ENCODE measurements at places on chromosomes 12 and 14. TPM values are rescaled to one million over a fixed set of nuclear protein-coding genes. Genes with fewer than 3 reads are reported as not detected.

The CSAD gene
- total RNA-seq = 68.0 TPM

The PTGDR gene
- 0.12 TPM for total RNA-seq

The HRK gene
- total RNA-seq = 0.25 TPM

DNA sequence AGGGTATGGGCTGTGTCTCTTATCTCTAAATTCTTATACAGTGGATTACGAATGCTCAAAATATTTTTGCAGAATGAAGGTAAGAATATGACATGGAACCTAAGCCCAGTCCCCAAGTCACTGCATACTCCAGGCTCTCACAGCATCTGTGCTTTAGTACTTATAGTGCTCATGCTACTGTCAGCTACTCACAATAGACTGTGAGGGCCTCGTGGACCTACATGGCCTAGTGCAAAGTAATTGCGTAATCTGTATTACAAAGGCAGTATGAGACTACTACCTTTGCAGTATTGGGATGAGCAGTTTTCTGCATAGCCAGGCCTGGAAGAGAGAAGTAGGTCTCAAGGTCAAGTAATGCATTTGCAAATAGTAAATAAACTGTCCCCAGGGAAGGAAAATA is 27.9 kb downstream of the VWF start:
- peaks cover 6% of the 10 kb centered on the region for H3K27me3 ChIP-seq
- H3K36me3 ChIP-seq = no peaks in the 10 kb centered on the region
- H3K4me1 ChIP-seq = no peaks in the 10 kb centered on the region
- H3K4me3 ChIP-seq = no peak overlapping the region

- no peak overlapping the region for H3K27ac ChIP-seq
- no peaks in the 10 kb centered on the region for H3K27me3 ChIP-seq
- no peak for DNase-seq
- no peaks in the 10 kb centered on the region for H3K4me1 ChIP-seq
- H3K36me3 ChIP-seq = no peaks in the 10 kb centered on the region
Measured at GRCh38 chr12:7899755-7900154, 27.0 kb upstream of the SLC2A14 start.

The CCNB1IP1 gene
- total RNA-seq = 21.2 TPM

GRCh38 chr12:124976999-124977398 is 11.9 kb downstream of the DHX37 start:
- no peak for DNase-seq
- H3K27me3 ChIP-seq = no peaks in the 10 kb centered on the region
- H3K36me3 ChIP-seq = peaks cover 67% of the 10 kb centered on the region
- no peak overlapping the region for H3K27ac ChIP-seq
- H3K4me1 ChIP-seq = no peaks in the 10 kb centered on the region

GRCh38 chr12:67618303-67618702 is 30.2 kb upstream of the DYRK2 start:
- H3K27me3 ChIP-seq = no peaks in the 10 kb centered on the region
- DNase-seq = no peak
- H3K36me3 ChIP-seq = no peaks in the 10 kb centered on the region

GRCh38 chr12:95838125-95838524 is 20.6 kb upstream of the SNRPF start:
- peaks cover 4% of the 10 kb centered on the region for H3K27me3 ChIP-seq
- no peak for DNase-seq
- no peaks in the 10 kb centered on the region for H3K4me1 ChIP-seq
- no peaks in the 10 kb centered on the region for H3K36me3 ChIP-seq

DNA sequence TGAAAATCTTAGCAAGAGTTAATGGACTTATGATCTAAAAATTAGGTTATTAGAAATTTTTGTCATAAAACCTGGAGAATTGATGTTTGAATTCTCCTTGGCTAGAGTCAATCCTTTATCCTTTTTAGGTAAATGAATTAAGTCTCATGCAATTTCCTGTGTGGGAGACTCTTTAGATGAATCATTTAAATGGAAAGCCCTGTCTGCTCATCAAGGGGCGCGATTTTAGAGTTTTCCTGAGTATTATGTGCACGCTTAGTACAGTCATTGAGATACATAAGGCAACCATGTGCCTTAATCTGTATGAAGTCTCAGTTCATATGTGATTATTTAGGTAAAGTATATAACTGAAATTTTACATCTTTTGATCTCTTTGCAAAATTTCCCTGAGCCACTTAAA is 974.7 kb downstream of the NRXN3 start:
- no peak overlapping the region for H3K4me3 ChIP-seq
- H3K36me3 ChIP-seq = no peaks in the 10 kb centered on the region
- H3K4me1 ChIP-seq = no peaks in the 10 kb centered on the region
- DNase-seq = no peak

GRCh38 chr14:83706231-83706954 is 1823.6 kb upstream of the FLRT2 start:
- H3K4me1 ChIP-seq = no peaks in the 10 kb centered on the region
- H3K36me3 ChIP-seq = no peaks in the 10 kb centered on the region
- no peak for DNase-seq
- H3K4me3 ChIP-seq = no peak overlapping the region
- H3K27me3 ChIP-seq = no peaks in the 10 kb centered on the region
- no peak overlapping the region for H3K27ac ChIP-seq

GRCh38 chr12:16118586-16118985 is 158.9 kb downstream of the SLC15A5 start:
- no peak overlapping the region for H3K4me3 ChIP-seq
- H3K27me3 ChIP-seq = no peaks in the 10 kb centered on the region
- no peaks in the 10 kb centered on the region for H3K4me1 ChIP-seq

The KCNC2 gene
- not detected for total RNA-seq

The NAV3 gene
- total RNA-seq = not detected

DNA sequence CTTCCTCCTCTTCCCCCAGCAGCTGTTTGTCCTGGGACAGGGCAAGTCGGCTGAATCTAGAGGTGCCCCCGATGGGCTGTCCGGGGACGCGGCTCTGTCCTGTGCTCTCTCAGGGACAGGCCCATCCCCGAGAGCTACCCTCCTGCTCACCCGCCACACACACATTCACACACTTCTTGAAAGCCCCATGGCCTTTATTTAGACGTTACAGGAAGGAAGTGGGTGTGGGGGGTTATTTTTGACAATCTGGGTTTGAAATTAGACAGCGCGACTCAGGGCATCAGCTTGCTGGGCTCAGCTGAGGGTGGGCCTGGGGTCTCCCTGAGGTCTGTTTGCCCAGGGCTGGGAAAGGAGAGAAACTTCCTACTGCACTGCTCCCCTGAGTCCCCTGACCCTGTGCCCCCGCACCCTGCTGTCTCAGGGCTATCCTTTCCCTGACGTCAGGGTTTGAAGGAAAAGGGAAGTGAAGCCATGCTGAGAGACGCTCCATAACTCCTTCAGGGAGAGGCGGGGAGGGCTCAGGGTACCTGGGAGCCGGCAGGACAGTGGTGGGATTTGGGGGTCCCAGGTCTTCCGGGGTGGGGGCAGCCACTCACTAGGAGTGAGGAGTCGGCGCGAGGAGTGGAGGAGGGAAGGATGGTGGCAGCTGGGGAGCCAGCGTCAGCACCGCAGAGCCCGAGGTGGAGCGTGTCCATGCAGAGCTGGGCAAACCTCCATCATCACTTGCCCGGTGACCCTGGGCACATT is 8.1 kb downstream of the PTPN6 start:
- DNase-seq = peak; percentile 69
- H3K36me3 ChIP-seq = peaks cover 32% of the 10 kb centered on the region
- H3K4me1 ChIP-seq = peaks cover 88% of the 10 kb centered on the region
- peak overlapping the region; percentile 98 for H3K27ac ChIP-seq
- H3K4me3 ChIP-seq = peak overlapping the region; percentile 64

Data from CD4-positive, CD25-positive, alpha-beta regulatory T cell (primary cell).